ENCODE measurements at places on chromosomes 3 and 15. TPM values are rescaled to one million over a fixed set of nuclear protein-coding genes. Genes with fewer than 3 reads are reported as not detected.

DNA sequence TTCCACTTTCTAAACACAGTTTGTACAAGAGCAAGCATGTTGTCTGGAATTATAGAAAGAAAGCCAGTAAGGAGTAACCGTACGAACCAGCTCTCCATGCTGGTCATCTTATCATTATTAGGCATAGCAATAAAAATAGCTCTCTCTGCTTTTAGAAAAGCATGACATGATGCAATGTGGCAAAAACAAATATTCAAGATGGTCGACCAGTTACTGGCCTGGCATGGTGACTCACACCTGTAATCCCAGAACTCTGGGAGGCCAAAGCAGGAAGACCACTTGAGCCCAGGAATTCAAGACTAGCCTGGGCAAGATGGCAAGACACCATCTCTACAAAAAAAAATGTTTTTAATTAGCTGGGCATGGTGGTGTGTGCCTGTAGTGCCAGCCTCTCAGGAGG is 2.6 kb upstream of the MAP4 start:
- DNase-seq, result no peak

DNA sequence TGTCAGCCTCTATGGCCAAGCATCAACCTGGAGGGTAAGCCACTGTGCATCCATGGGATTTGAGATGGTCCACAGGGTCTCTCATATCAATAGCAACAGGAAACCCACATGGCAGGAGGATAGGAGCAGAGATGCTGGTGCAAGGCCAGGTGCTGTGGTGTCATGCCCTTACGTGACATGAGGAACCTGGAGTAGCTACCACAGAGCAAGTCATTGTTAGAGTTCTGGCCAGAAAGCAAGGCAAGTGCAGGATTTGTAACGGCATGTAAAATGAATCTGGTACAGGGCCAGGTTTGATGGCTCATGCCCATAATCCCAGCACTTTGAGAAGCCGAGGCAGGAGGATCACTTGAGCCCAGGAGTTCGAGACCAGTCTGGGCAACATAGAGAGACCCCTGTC is 14.8 kb upstream of the ZNF774 start:
- DNase-seq, result no peak

DNA sequence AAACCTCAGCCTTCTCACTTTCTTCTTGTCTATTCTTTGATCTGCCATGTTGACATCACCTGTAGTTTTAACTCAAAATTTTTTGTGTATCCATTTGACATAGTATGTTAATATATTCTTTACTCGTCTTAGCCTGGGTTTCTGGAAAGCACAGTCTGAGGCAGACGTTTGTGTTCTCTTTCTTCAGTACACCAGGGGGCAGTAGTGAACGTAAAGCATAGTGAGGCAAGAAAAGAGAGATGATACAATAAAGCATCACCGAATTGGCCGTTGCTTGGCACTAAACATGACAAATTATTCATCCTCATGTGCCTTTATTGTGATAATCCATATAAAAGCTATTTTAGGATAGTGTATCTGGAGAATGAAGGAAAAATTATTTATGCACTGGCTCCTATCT is 141.0 kb upstream of the MYRIP start:
- DNase-seq, result no peak

GRCh38 chr3:13853978-13854296 is 25.9 kb downstream of the WNT7A start:
- peak; percentile 10 for DNase-seq

- no peak for DNase-seq
These were observed 168.0 kb downstream of the SHOX2 start for GRCh38 chr3:157938154-157938779.

DNA sequence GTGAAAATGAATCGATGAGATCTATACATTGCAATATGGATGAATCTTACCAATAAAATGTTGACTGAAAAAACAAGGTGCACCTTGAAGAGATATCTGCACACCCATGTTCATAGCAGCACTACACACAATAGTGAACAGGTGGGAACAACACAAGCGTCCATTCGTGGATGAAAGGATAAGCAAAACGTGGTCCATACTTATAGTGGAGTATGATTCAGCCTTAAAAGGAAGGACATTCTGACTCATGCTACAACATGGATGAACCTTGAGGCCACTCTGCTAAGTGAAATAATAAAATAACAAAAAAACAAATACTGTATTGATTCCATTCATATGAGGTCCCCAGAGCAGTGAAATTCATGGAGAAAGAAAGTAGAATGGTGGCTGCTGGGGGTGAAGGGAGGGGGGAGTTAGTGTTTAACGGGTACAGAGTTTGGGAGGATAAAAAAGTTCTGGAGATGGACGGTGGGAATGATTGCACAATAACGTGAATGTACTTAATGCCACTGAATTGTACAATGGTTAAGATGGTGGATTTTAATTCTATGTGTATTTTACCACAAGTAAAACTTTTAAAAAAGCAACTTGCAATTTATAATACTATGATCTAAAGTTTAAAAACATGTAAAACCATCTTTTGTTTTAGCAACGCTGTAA is 35.6 kb downstream of the IQSEC1 start:
- DNase-seq, result no peak

DNA sequence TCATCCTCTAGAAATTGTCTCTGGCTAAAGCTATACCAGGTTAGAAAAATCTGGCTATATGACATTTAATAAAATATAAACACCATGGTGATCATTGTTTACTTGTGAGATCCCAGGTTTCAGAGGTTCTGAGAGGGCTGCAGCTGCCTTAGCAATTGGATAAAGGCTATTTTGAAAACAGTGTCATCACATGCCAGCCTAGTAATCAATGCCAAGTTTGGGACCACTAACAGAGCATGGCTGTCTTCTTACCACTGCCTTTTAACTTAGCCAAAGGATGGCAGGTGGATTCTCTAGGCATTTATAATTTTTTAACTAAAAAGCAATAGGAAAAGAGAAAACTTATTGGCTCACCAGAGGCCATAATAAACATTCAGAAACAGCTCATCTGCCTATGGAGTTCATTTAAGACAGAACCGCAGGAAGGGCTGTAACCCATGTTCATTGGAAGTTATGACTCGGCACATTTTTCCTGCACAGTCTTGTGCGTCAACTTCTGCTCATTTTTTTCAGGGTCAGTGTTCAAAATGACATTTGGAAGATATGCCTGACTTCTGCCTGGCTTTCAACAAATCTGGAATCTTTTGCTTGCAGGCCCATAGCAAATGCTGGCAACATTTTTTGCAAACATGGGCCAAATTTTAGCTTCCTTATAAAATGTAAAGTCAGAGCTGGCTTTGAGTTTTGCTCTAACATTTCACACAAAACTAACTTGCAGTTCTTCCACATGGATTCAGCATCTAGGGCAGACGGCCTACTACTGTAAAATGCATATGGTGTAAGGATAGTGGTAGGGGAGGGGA is 476.0 kb upstream of the TBL1XR1 start:
- no peak for DNase-seq

IGF2BP2 gene
- total RNA-seq, result 97.8 TPM

- DNase-seq, result no peak
These were observed 239.9 kb downstream of the EPHB1 start for GRCh38 chr3:135034891-135035440.

GRCh38 chr3:20503394-20504082 is 317.5 kb upstream of the SGO1 start:
- no peak for DNase-seq

GRCh38 chr3:188700501-188700900 is 471.3 kb upstream of the TPRG1 start:
- no peak for DNase-seq

GRCh38 chr3:179542375-179542774 is 20.4 kb upstream of the ACTL6A start:
- DNase-seq, result no peak

MOBP gene
- not detected for total RNA-seq

GRCh38 chr15:67327737-67328136 is 73.2 kb downstream of the IQCH start:
- DNase-seq, result no peak

WHAMM gene
- total RNA-seq, result 8.8 TPM

DNA sequence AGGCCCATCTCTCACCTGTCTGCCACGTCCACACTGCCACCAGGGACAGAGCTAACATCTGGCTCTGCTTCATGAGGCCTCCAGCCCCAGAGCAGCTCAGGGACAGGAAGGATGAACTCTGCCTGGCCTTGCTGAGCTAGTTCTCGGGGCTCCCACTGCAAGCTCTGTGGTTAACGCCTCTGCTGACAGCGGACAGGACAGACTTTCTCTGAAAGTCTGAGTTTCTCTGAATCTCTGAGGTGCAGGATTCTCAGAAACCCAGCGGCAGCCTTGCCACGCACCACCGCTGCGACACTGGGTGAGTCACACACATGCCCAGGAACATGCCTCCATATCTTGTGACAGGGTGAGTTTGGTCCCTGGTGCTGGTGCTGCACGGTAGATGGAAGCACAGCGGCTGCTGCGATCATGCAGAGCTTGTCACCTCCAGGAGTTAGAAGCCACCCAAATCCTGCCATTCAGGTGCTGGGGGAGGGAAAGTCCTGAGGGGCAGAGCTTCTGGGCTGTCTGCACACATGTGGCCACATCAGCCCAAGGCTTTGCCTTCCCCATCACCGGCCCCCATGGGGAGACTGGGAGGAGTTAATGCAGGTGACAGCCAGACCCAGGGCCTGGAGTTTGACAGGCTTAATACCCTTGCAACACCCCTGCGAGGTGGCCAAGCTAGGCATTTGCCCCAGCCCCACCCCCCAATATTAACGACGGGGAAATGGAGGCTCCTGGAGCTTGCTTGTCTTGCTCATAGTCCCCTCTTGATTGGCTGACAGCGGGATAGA is 267.0 kb downstream of the PLCL2 start:
- DNase-seq, result no peak

GRCh38 chr3:111321786-111322185 is 220.2 kb upstream of the CD96 start:
- no peak for DNase-seq

DNA sequence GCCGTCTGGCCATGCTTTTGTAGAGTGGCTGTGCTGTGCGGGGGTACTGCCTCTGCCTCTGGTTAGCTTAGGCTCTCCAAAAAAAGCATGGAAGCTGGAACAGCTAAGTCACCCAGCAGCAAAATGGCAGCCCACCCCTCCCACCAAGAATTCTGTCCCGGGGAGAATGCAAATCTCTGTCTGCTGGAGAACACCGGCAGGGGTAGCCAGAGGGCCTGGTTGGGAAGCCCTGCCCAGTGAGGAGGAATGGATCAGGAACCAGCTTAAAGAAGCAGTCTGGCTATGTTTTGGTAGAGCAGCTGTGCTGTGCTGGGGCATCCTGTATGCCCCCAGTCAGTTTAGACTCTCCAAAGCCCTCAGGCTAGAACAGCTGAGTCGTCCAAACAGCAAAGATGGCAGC is 56.2 kb upstream of the PTPRG start:
- DNase-seq, result no peak

DNA sequence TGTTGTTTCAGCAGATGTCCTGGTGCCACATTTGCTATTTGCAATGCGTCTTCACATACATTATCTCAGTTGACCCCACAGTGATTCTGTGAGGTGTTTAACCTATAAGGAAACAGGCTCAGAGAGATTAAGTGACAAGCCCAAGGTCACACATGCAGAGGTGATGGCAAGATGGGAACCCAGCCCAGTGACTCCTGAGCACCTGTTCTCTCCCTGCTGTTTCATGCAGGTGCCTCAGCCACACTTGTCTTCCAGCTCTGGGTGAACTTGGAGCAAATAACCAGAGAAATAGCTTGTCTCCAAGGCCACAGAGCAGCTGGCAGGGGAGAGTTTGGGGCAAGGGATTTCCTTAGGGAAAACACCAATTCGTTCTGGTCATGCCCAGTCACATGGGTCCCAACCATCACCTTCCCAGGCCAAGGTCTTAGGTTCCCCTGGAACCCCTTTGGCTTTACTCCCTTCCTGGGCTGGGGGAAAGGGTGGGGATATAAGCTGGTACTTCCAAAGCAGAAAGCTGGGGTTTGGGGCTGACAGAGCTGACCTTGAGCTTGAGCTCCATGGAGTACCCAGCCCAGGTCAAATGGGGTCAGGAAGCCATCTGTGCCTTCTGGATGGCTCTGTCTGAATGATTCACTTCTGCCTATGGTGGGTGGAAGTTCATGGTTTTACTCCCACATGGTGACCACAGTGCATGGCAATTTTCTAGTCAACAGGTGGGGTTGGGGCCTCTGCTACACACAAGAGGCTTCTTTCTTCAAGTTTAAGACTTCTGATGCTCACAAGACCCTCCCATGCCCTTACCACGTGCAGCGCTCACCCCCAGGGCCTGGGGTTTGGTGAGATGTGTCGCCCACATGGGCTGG is 22.4 kb downstream of the LIPC start:
- DNase-seq, result no peak

- no peak for DNase-seq
These were observed 208.4 kb upstream of the TRIM42 start for GRCh38 chr3:140469491-140469890.

DNA sequence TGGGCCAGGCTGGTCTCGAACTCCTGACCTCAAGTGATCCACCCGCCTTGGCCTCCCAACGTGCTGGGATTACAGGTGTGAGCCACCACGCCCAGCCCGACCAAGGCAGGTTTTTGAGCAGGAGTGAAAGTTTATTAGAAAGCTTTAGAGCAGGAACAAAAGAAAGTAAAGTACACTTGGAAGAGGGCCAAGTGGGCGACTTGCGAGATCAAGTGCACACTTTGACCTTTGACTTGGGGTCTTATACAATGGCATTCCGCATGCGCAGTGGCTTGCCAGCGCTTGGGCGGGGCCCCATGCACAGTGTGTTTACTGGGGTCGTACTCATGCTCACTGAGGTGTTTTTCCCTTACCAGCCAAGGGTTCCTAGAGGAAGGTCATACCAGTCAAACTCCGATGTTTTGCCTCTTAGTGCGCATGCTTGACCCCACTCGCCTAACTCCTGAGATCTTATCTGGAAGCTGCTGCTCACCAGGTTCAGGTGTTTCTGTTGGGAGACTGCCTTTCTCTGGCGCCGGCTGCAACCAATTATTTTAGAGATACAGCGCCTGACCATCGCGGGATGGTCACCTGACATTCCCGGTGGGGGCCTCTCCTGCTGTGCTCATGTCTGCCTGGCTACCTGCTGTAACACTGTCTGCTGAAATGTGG is 46.9 kb upstream of the FLNB start:
- no peak for DNase-seq

EOMES gene
- 2.5 TPM for total RNA-seq

- DNase-seq, result no peak
These were observed 51.5 kb downstream of the RAD18 start for GRCh38 chr3:8911781-8912180.

GRCh38 chr3:38109580-38110313 is 27.2 kb downstream of the ACAA1 start:
- no peak for DNase-seq

MAGI1 gene
- total RNA-seq, result 9.5 TPM

DNA sequence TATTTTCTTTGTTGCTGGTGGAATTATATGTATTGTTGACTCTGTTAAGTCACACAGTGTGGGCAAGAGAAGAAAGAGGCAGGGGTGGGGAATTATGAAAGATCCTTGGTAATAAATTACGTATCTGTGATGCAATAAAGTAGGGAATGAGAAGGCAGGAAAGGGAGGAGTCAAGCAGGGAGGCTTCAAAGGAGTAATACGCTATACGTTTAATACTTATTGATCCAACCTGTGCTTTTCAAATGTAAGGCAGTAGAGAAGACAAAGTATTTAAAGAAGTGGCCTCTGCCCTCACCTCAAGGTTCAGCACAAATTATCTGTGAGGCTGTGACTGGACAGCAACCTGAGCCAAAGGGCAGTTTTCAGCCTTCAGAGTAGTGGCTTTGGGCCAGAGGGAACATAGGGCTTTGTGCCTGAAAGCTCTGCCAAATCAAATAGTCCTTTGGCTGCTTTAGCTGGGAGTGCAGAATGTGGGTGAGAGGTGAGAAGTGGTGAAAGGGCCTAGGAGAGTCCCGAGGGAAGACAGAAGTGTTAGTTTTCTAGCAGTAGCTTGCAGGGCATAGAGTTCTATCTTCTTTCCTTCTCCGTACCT is 1.2 kb upstream of the PLIN1 start:
- DNase-seq, result no peak

LRTM1 gene
- total RNA-seq, result not detected

- no peak for DNase-seq
These were observed 472.5 kb upstream of the SGO1 start for GRCh38 chr3:20658491-20658890.

Data from Panc1 (cell line).